ENCODE measurements at places on chromosomes 4 and X. TPM values are rescaled to one million over a fixed set of nuclear protein-coding genes. Genes with fewer than 3 reads are reported as not detected.

Gene CDS1
- 8.6 TPM for total RNA-seq

Gene ACSL1
- 66.8 TPM for total RNA-seq

Gene ZCCHC18
- 0.47 TPM for total RNA-seq

Gene CCSER1
- 2.8 TPM for total RNA-seq

Gene GLRA3
- total RNA-seq, result 0.06 TPM

DNA sequence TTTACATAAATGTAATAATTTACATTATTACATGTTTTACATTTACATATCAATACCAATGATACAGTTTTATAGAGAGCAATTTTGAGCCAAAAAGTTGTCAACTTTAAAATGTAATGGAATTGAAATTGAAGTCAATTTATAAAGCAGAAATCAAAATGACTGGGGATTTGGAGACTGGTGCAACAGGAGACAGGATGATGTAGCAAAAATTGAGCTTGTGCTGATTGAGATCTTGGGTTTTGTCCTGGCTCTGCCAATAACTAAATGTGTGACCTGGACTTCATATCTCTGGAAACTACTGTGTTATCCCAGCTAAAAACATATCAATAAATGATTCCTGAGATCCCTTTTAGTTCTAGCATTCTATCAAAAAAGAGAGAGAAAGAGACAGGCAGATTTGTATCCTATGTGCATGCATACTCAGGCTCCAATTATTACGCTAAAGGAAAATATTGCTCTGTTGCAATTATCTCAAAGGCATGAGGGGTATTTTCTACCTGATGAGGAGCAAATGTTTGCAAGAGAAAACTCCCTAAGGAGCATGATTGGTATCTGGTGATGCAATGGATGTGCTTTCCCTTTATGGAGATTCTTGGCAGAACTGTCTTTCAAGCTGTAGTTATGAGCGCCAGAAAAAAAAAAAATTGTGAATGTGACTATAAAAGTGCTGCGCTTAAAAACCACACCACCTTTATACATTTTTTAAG is 14.7 kb downstream of the EXOC1L start:
- H3K4me1 ChIP-seq, result no peaks in the 10 kb centered on the region
- no peaks in the 10 kb centered on the region for H3K36me3 ChIP-seq
- no peak overlapping the region for H3K4me3 ChIP-seq
- DNase-seq, result no peak

- H3K27me3 ChIP-seq, result peaks cover 3% of the 10 kb centered on the region
- no peaks in the 10 kb centered on the region for H3K4me1 ChIP-seq
- DNase-seq, result no peak
- no peaks in the 10 kb centered on the region for H3K36me3 ChIP-seq
Observed at GRCh38 chr4:183011213-183011907, 87.7 kb upstream of the WWC2 start.

DNA sequence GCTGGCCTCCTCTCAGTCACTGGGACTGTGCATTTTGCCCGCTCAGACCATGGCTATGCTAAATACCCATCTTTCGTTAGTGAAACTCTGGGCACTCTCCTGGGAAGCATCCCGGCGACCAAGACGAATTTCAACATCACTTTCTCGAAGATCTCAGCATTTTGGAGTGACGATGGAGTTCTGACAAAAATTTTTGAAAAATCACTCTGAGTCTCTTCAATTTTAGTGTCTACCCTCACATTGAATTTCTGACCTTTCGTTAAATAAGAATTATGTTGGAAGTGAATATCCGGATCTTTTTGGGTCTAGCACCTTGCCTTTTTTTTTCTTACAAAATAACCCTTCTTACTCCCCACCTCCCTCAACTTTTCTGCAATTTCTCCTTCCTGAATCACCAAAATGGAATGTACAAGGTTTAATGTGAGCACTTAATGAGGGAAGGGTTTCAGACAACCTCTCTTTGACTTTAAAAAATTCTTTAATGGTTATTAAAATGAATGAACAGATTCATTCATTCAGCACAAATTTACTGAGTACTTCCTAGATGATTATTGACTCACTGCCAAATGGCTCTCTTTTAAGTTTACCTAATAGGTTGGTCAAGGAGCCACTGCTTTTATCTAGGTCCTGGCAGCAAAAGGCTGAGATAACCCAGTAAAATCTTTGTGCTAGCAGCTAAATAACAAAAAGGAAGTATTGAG is 746 bp upstream of the AADAT start:
- no peak for DNase-seq
- no peak overlapping the region for H3K27ac ChIP-seq
- H3K4me3 ChIP-seq, result no peak overlapping the region
- no peaks in the 10 kb centered on the region for H3K36me3 ChIP-seq
- H3K27me3 ChIP-seq, result no peaks in the 10 kb centered on the region

DNA sequence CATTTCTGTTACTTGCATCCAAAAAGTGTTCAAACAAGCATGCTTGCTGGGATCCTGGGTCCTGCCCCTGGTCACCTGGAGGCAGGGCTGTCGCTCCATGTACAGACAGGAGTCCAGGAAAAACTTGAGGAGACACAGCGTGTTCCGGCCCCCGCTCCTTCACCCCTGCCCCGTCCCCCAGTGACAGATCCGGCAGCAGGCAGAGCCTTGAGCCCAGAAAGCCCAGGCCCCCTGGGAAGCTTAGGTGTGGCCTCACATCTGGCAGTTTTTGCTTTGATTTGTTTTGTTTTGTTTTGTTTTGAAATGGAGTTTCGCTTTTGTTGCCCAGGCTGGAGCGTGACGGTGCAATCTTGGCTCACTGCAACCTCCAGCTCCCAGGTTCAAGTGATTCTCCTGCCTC is 67.0 kb downstream of the TRMT44 start:
- no peak overlapping the region for H3K27ac ChIP-seq
- DNase-seq, result no peak
- H3K27me3 ChIP-seq, result no peaks in the 10 kb centered on the region
- no peaks in the 10 kb centered on the region for H3K4me1 ChIP-seq
- H3K4me3 ChIP-seq, result no peak overlapping the region

DNA sequence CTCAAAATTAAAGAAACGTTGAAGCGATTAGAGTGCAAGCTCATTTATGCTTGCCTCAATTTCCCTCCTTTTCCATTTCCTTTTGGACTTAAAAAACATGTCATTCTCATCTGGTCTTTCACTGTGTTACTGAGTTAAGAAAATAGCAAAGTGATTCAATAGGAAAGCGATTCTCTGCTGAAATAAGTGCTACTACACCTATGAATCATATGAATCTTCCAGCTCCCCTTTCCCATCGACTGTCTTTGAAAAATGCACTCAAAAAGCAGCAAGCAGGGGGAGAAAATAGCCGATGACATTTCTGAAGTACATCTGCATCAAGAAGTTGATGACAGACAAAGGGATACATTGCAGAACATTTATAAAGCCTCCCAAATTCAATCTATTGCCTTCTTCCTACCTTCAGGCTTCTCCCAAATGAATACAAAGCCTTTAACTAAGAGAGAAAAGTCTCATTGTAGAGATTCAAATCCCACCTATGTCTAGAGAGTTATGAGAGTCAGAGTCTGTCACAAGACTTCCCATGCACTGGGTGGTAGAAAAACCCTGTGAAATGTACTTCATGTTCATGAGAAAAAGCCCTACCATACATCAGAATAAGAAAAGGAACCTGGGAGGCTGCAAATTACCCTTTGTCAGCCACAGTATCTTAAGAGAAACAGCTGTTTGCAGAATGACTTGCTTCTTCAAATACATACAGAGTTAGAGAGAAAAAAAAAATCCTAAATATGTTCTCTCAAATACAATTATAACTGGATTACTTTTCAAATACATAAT is 78.9 kb downstream of the MBNL3 start:
- DNase-seq, result no peak
- no peak overlapping the region for H3K4me3 ChIP-seq
- no peaks in the 10 kb centered on the region for H3K36me3 ChIP-seq

DNA sequence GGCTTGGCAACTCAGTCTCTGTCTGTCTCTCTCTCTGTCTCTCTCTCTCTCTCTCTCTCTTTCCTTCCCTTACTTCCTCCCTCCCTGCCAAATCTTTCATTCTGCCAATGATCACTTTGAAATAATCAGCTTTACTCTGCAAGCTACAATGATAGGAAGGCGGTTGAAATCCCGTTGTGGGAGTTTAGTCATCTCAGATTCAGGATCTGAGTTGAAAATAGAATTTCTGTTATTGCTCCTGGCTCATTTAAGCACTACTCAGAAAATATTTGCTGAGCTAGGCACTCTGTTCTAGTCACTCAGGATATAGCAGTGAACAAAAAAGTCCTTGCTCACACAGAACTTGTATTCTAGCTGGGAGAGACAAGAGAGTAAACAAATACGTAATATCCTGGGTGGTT is 56.3 kb upstream of the DCTD start:
- H3K27me3 ChIP-seq, result peaks cover 4% of the 10 kb centered on the region
- DNase-seq, result no peak
- H3K27ac ChIP-seq, result no peak overlapping the region
- no peak overlapping the region for H3K4me3 ChIP-seq
- no peaks in the 10 kb centered on the region for H3K4me1 ChIP-seq

DNA sequence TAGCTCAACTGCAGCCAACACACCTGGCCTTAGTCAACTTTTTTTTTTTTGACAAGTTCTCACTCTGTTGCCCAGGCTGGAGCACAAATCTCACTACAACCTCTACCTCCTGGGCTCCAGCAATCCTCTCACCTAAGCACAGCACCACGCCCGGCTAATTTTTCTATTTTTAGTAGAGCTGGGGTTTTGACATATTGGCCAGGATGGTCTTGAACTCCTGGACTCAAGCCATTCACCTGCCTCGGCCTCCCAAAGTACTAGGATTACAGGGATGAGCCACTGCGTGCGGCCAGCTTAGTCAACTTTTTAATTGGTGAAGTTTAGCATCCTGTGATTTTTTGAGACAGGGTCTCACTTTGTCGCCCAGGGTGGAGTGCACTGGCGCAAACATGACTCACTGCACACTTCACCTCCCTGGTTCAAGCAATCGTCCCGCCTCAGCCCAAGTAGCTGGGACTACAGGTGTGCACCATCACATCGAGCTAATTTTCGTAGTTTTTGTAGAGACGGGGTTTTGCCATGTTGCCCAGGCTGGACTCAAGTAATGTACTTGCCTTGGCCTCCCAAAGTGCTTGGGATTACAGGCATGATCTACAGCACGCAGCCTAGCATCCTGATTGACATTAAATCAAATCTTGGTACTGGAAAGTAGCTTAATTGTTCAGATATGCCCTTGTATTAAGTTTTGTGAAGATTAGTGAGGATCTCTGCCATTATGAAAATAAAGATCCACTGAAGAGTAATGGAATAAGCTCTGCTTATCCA is 8.3 kb downstream of the HNRNPDL start:
- H3K36me3 ChIP-seq, result peaks cover 40% of the 10 kb centered on the region
- H3K27ac ChIP-seq, result no peak overlapping the region

GRCh38 chrX:17913801-17914200 is 52.7 kb upstream of the RAI2 start:
- no peak for DNase-seq
- peaks cover 16% of the 10 kb centered on the region for H3K27me3 ChIP-seq
- no peaks in the 10 kb centered on the region for H3K36me3 ChIP-seq
- H3K4me3 ChIP-seq, result no peak overlapping the region
- no peak overlapping the region for H3K27ac ChIP-seq

DNA sequence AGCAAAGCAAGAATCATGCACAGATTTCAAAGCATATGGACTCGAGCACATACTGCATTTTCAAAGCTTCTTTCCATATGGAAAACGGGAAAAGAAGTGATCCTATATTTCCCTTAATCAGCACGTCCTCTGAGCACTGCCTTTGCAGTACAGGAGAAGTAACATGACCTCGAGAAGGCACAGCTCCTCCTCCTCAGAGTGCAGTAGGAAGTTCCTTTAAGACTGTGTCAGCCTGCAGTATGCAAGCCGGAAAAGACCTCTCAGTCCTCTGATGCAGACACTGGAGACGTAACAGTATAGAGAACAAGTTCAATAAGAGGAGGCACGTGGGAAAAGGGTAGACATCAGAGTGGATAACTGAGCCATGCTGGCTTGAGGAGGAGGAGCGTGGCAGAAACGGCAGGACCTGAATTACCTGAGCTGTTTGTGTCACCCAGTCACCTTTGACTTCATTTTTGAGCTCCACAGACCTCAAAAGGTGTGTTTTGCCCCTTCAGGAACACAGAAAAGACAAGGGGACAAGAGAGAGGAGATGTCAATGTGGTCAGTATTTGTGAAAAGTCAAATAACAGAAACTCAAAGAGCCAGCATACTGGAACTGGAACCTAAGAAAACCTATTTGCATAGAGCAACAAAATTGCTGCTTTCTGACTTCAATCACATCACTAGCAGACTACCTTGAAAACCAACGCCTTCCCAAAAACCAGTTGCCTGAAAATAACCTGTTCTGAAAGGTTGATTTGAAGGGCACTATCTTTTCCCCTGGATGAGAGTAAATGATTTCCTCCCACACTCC is 20.8 kb downstream of the IRF2 start:
- no peak overlapping the region for H3K4me3 ChIP-seq
- H3K27me3 ChIP-seq, result no peaks in the 10 kb centered on the region
- peak overlapping the region; percentile 72 for H3K27ac ChIP-seq
- H3K4me1 ChIP-seq, result peaks cover 36% of the 10 kb centered on the region
- no peaks in the 10 kb centered on the region for H3K36me3 ChIP-seq

DNA sequence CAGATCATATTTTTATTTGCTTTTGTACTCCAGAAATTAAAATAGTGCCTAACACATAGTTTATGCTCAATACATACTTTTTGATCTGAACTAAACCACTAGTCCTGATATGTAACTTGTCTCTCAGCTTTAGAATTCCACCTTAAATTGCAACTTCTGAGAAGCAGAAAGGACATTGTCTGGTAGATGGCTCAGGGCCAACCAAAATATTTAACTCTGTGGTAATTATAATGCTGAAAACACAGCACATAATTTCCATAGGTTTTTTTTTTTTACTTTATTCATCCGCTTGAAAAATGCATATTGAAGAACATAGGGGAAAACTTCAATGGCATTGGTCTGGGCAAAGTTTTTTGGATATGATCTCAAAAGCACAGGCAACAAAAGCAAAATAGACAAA is 59.3 kb downstream of the AREG start:
- no peak overlapping the region for H3K4me3 ChIP-seq
- no peaks in the 10 kb centered on the region for H3K36me3 ChIP-seq
- no peak overlapping the region for H3K27ac ChIP-seq

- H3K27ac ChIP-seq, result peak overlapping the region; percentile 55
- DNase-seq, result peak; percentile 51
- H3K27me3 ChIP-seq, result peaks cover 12% of the 10 kb centered on the region
- no peak overlapping the region for H3K4me3 ChIP-seq
- no peaks in the 10 kb centered on the region for H3K4me1 ChIP-seq
Observed at GRCh38 chrX:68989865-68990606, 161.2 kb downstream of the EFNB1 start.

DNA sequence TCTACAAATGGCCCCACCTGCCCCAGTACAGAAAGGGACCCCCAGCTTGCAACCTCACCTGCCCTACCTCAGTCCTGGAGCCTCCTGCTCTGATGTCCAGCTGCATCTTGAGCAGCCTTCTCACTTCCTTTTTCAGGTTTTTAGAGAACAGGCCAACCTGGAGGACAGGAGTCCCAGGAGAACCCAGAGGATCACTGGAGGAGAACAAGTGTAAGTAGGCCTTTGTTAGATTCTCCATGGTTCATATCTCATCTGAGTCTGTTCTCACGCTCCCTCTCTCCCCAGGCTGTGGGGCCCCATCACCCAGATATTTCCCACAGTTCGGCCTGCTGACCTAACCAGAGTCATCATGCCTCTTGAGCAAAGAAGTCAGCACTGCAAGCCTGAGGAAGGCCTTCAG is 3.6 kb downstream of the MAGEA11 start:
- DNase-seq, result no peak
- no peak overlapping the region for H3K4me3 ChIP-seq
- H3K27ac ChIP-seq, result no peak overlapping the region
- H3K27me3 ChIP-seq, result no peaks in the 10 kb centered on the region
- H3K4me1 ChIP-seq, result no peaks in the 10 kb centered on the region
- no peaks in the 10 kb centered on the region for H3K36me3 ChIP-seq

Data from adrenal gland (tissue), 19 donors.